GM10248 (cell line): ENCODE measurements at places on chromosomes 6 and 20.
A peak's percentile ranks its signal among the peaks of the same experiment; 100 is the strongest.

DNA sequence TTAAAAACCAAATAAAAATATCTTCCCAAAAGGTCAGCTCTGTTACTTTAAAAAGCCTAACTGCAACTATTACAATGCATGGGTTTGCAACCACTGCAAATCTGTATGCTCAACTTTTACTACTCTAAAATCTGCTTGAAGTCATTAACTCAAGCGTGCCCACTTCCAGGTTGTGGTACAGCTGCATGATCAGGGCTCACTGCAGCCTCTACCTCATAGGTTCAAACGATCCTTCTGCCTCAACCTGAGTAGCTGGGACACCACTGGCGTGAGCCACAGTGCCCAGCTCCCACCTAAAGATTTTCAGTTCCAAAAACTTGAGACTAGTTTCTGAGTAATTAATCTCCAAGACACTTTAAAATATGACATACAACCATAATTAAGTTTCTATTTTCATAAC lies 8.2 kb downstream of the DIDO1 start:
- DNase-seq = no peak

GRCh38 chr6:169048865-169049205 lies 204.8 kb downstream of the THBS2 start:
- DNase-seq = no peak

- DNase-seq = no peak
Observed at GRCh38 chr6:111464184-111464583, 18.8 kb downstream of the REV3L start.

GRCh38 chr20:45450097-45450818 lies 19.3 kb upstream of the WFDC2 start:
- DNase-seq = peak; percentile 32

DNA sequence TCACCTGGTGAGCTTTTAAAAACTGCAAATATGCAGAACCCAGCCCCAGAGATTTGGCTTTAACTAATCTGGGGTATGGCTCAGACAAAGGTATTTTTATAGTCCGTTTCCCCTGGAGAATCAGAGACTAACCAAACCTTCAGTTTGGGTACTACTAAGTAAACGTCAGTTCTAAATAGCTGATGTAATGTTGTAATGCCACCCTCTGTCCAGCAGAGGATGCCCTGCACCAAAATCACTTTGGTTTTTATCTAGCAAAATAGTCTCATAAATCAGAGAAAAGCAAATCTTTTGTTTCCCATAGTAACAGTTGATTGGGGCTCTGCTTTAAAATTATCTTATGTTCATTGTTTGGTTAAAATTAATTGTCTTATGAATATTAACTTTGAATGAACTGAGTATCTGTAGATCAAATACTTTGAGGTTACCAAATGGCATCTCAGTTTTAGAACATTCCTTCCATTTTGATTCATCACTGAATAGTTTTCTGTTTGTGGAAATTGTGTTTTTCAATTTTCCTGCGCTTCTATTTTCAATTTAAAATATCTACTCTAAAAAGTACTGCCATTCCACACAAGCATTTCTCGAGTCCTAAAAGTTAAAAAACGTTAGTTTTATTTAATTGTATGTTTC lies 278.3 kb upstream of the PLCB4 start:
- peak; percentile 18 for DNase-seq

GRCh38 chr6:73542891-73543290 lies 22.1 kb upstream of the EEF1A1 start:
- no peak for DNase-seq

DNA sequence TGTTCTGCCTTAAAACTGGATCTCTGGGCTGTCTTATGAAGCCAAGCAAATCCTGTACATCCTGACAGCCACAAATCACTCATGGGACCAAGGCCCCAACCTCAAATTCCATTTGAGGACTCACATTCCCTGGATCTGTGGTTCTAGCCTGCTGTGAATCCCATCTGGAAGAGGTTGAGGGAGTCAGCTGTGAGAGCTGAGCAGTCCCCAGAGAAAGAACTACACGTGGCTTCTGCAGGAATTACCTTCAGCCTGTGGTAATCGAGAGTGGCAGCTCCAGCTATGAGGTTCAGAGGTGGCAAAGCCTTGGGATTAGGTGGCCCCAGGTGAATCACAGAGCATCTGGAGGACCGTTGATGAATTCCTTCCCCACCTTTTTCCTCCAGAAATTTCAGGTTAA lies 245.2 kb downstream of the SLC24A3 start:
- DNase-seq = no peak

DNA sequence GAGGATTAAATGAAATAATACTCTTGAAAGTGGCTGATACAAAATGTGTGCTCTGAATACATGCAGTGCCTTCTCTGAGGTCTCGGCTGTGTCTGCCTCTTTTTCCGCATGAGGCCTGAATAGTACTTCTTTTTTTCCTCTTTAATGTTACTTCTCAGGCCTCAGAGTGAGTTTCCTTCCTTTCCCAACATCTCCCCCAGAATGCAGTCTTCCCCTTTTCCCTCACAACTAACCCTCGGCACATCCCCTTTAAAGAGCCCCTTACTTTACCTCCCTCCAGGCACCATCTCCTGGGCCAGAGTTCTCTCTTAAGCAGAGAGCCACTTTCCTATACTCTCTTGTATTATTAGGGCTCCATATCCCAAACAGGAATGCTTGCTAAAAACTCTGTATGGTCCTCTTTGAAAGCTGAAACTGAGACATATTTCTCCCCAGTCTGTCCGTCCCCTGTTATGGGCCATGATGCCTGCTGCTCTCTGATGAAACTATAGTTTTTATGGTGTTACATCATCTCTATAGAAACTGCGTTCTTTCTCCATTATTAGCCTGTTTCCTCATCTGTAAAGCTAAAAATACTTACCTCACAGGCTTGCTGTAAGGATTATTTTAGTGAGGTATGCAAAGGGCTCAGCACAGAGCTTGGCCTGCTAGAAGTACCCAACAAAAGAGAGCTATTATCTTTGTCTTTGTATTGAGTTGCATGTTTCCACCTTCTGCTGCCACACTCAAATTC lies 2.3 kb downstream of the PLAGL2 start:
- DNase-seq = no peak

- DNase-seq = no peak
Observed at GRCh38 chr6:162852840-162853577, 125.2 kb downstream of the PACRG start.

DNA sequence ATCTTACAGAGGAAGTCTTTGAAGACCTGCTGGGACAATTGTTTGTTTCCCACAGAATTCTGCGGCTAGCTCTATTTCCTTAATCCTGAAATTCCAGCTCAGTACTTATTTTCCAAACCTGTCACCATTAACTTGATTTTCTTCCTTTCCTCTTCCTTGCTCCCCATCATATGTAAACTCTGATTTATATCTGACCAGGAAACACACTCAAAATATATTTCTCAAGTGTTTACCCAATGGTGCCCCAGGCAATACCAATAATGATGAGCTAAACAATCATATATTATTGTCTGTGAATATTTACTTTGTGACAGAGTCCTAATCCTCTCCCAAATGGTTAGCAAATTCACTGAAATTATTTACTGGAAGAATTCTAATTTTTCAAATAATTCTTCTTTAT lies 597.3 kb downstream of the PKHD1 start:
- no peak for DNase-seq

- peak; percentile 21 for DNase-seq
Observed at GRCh38 chr6:130843575-130844320, 16.5 kb downstream of the SMLR1 start.

- DNase-seq = no peak
Observed at GRCh38 chr6:70225055-70225454, 77.8 kb downstream of the COL9A1 start.

- DNase-seq = no peak
Observed at GRCh38 chr6:150231525-150231850, 88.6 kb downstream of the PPP1R14C start.

GRCh38 chr20:50256577-50256976 lies 65.9 kb downstream of the CEBPB start:
- DNase-seq = no peak

DNA sequence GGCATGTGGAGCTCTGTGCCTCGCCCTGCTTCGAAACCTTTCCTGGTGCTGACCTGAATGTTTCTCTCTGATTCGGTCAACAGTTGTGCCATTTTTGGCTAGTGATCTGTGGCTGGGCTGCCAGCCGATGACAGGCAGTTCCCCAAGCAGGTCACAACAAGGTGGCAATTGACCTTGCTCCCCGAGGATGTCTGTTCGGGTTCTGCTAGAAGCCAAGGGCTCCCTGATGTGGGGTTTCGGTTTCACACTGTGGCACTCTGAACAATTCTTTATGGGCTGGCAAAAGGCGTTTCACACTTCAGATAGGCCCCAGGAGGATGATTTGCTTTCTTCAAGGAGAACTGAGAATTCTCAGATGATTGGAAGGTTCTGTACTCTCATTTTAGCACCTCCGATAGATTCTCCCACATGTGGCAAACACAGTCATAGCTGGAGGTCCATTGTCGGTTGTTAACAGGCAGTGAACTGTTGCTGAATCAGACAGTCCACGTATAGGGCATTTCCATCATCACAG lies 135.6 kb downstream of the SLC24A3 start:
- DNase-seq = peak; percentile 29

GRCh38 chr6:22248513-22249308 lies 48.1 kb downstream of the PRL start:
- DNase-seq = no peak

DNA sequence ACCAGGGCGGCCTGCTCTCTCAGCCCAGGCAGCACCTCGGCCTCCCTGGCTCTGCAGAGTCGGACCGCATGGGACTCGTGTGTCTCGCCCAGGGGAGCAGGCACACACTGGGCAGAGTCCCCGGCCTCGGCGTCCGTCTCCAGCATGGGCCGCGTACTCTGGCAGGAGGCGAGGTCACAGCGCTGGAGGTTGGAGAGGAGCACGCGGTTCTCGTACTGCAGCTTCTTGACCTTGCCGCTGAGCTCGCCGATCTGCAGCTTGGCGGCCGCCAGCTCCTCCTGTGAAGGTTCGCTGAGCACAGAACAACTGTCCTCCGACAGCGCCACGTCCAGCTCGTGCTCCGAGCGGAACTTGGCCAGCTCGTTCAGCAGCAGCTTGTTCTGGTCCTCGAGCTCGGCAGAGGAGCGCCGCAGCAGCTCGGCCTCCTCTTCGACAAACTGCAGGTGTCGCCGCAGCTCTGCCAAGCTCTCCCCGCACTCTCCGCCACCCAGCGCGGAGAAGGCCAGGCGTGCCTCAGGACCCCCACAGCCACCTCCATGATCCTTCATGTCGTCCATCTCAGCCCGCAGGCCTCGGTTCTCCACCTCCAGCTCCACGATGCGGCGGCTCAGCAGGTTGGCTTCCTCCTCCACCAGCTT lies 42.0 kb upstream of the DSN1 start:
- no peak for DNase-seq

DNA sequence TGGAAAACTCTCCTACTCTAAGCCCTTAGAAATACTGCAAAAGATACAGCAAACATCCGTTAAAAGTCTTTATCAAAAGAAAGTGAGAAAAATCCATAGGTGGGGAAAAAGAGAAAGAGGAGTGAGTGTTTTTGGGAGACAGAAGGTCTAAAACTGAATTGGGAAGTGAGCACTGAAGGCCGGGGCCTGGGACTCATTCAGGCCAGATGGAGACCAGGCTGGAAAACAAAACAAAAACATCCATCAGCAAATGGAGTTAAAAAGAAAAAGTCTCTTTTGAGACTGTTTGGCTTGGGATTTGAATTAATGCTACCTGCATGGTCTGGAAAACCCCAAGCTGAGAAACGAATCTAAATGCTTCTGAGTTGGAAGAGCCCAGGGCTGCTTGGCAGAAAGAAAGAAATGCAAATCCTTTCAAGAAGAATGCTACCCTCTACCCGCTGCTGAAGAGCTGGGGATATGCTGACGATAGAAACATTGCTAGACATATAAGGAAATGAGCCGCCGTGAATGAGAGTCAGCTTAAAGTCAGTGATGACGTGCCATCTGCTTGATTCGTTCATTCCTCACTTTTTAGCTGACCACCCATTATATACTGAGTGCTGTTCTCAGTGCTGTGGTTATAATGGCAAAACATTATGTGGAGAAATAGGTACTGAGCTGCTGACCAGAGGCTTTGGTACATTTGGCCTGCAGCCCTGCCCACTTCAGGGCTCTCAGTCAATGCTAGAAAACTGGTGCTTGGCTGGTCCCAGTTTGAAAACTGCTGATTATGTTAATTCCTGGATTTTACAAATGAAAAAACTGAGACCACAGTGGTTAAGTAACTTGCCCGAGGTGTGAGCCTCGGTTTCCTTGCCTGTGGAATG lies 28.0 kb upstream of the TULP4 start:
- no peak for DNase-seq

DNA sequence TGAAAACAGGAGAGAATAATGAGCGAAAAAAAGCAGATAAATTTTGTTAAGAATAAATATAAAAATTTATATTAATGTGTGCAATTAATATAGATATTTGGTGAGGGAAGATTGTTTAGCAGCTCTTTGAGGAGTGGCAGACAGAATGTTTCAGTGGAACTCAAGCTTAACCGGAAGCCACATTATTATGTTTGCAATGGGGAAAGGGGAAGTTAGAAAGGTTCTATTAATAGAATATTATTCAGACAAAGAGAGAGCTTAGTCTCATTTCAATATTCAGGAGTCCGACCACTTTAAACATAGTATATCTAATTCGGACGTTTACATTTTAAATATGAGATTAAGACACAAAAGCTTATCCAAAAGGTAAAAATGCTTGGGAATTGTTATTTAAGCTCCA lies 81.6 kb upstream of the KHDRBS2 start:
- DNase-seq = peak; percentile 18

- DNase-seq = no peak
Observed at GRCh38 chr6:21808045-21808470, 214.5 kb downstream of the SOX4 start.

DNA sequence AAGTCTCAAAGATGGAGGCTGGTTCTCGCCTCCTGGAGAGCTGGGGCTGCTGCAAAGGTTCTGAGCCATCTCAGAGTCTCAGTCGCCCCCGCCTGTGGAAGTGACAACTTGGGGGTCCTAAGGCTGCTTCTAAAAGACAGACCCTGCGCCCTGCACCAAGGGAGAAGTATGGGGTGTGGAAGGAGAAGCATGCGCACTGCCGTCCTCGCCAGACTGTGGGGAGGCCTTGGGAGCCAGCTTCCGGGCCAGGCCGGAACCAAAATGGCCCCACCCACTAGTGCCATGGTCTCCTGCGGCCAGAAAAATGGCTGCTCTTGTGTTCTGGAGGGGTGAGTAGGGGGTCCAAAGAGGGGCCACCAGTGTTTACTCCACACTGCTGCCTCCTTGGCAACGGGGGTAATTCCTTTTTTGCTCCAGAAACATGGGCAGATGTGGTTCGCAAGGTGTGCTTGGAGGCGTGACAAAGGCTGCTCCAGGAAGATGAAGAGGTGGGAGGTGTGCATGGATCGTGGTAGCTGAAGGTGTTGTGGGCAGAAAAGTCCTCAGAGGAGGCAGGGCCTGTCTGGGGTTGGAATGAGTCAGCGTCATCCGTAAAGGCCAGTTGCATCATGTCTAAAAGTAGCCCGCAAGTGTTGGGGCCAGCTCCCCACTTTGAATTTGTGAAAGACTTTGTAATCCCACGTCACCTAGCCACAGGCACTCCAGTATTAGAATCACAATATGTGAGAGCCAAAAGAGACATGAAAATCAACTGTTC lies 329.8 kb upstream of the SOX4 start:
- DNase-seq = peak; percentile 46

GRCh38 chr6:117928833-117929232 lies 21.8 kb downstream of the SLC35F1 start:
- no peak for DNase-seq
